Neural crest cell (in vitro differentiated cells): ENCODE measurements at places on chromosomes 5 and 9.

DNA sequence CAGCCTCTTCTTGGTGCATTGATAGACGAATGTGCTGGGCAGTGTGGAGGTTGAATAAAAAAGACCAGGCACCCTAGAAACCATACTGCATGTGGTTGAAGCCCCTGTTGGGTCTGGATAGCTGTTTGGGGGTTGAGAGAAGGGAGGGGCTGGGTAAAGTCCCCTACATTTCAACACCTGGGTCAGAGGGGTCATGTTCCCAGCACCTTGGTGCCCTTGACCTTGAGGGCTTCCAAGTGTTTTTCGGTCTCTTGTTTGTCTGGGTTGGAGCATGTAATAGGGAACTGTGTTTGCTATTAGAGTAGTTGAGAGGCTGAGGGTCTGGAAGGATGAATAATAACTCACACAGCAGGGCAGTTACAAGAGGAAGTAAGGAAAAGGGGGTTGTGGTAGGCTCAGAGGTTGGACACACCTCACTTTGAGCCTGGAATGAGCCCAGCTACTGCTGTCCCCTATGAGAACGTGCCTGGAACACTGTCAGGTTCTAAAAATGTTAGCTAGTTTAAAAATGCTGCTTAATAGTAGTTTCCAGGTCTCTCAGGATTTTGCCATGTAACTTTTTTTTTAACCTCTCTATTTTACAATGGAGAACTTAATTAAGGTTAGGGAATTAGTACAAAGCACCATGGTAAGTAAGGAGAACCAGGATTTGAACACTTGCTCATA, 155.2 kb upstream of the SPRY4 start:
- no peak for DNase-seq

DNA sequence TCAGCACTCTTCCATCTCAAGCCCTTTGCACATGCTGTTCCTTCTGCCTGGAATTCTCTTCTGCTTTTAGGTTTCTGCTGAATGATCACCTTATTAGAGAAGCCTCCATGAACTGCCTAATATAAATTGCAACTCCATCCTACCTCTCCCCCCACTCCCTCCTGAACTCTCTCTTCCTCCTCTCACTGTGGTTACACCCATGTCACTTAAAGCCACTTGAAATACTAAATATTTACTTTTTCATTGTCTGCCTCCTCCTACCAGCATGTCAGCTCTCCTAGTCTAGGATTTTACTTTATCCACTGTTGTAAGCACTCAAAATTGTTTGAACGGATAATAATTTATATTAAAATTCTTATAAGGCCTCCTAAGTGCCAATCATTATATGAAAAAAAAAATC, 43.8 kb downstream of the ACTL7B start:
- DNase-seq = no peak

DNA sequence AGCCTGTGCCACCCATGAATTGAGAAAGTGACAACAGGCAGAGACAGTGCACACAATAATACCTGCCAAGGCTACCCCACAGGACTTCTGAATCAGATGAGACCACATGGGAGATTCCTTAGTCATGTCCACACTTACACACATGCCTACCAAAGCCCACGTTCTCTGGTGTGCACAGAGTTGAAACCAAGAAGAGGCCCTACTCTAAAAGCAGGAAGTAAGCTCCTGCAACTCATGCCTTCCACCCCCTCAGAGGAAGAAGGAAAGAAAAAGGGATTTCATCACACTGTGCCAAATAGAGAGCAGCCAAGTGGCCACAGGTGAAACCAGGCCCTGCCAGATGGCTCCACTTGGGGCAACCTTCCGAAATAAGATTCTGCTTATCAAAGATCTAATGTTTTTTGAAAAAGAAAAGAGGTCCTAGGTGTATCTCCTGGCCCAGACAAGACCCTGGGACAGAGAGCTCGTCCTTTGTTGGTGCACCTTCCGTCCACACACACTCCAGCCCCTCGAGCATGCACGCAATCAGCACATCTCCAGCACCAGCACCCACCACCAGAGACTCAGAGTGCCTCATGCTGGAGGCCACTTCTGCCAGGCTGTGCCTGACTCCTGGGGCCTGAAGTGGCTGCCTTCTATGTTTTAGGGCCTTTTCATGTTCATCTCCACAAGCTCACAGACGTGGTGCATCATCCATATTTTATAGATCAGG, 114.6 kb upstream of the SPOCK1 start:
- no peak for DNase-seq

DNA sequence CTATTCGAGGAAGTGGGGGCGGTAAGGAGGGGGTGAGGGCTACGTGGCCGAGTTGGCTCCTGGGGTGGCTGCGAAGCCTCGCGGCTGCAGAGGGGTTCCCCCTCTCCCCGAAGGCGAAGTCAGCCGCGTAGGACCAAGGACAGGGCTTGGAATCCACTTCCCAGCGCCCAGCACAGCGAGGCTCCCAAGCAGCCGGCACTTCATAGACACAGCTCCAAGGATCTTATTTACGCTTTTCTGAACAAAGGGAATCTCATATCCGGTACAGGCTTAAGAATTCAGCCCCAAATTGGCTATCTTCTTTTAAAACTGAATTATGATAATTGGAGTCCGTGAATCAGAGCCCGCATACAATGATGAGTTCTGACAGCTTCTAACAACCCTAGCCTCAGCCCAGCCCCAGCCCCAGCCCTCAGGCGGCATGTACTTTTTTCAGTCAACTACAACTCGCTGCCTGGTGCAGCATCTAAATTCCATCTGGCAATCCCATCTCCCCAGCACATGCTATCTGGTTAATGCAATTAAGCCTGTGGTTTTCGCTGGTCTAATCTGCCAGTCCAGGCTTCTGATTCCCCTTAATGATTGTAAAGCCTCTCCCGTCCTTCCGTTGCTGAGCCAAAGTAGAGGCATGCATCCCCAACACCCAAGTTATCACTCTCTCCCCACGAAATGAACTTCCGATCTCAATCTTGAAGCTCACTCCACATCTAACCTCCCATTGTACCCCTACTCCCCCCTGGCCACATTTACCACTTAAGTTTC, 1.0 kb downstream of the ELAVL2 start:
- DNase-seq = peak; percentile 42

GRCh38 chr5:35182910-35183535, 47.3 kb downstream of the PRLR start:
- DNase-seq = peak; percentile 23

DNA sequence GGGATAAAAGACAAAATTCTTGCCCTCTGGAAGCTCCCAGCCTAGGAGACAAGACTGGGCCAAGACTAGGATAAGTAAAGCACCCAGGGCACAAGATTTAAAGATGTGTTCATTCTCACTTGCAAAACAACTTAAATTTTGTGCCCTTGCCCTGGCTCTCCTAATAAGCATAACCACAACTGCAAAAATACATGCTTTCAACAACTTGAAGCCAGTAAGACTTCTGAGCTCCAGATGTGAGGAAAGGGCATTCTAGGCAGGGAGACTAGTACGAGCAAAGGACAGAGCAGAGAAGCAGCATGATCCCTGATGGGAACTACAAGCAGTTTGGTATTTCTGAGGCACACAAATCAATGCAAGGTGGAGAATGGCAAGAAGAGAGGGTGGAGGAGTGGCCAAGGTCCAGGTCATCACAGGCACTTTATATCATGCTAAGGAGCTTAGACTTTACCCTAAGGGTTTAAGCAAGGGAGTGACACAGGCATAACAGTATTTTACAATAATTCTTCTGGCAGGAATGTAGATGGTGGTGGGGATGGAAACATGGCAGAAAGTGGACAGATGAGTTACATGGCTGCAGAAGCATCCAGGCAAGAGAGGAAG, 30.1 kb upstream of the SIL1 start:
- DNase-seq = no peak

- DNase-seq = no peak
Measured at GRCh38 chr9:101457003-101457402, 21.4 kb upstream of the ALDOB start.

DNA sequence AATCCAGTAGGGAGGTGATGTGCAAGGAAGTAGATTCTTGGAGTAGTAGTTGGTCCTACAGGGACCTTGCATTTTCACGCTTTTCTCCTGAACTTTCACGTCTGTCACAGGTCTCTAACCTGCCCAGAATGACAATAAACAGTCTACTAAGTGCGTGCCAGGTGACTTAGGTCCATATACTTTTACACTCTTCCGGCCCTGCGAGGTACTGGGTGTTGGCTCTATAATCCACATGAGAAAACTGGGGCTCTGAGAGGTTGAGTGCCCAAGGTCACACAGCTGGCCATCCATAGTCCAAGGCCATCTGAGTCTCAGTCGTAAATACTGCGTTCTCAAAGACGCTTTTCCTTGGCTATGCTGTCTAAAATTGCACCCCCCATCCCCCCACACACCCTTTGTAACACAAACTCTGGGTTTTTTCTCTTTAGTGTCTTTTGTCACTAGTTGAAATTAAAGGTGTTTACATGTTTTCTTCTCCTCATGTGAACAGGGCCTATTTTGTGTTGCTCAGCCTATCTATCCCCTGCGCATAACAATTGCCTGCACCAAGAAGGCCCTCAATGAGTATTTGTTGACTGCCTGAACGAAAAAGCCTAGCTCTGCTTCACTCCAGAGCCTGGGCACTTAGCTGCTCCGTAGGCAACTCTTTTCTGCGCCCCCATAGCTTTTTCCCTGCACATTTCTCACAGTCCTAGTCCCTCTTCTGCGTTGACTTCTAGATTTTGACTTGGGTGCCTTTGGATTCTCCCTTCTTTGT, 943 bp downstream of the SFXN1 start:
- no peak for DNase-seq

- no peak for DNase-seq
Measured at GRCh38 chr9:82332018-82332773, 343.6 kb downstream of the SPATA31D1 start.

- DNase-seq = no peak
Measured at GRCh38 chr5:69312459-69313160, 20.0 kb downstream of the CCDC125 start.

DNA sequence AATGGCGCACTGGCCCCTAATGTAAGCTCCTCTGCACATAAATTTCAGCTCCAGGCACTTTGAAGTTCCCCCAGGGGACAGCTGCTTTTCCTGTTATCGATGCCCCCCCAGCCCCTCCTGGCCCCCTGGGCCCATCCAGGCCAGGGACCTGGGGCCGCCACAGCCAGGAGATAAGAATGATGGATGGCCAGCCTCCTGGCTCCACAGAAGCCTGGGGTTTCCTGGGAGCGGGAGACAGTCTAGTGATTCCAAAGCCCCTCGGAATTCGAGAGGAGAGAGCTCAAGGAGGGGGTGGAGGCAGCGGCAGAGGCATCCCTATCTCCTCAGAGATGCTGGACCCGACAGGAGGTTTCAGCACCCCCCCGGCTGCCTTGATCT, 98.4 kb upstream of the HAND1 start:
- no peak for DNase-seq

- no peak for DNase-seq
Measured at GRCh38 chr9:133437753-133438531, 15.8 kb downstream of the ADAMTS13 start.
